ENCODE measurements at places on chromosomes 6 and 20.

DNA sequence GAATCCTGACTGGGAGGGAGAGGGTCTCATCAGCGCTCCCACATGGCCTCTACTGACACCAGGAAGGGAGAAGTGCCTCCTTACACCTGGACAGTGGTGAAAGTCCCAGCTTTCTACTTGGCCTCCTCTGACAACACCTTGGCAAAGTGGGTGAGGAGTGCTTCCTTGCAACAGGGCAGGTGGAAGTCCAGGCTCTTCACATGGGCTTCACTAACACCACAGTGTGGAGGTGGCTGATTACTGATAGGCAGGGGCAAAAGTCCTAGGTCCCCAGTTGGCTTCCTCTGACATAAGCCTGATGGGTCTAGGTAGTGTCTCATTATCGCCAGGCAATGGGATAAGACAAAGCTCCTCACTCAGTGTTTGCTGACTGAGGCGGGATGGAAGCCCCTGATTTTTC is 9.5 kb upstream of the HLA-DRA start:
- no peak for DNase-seq

DNA sequence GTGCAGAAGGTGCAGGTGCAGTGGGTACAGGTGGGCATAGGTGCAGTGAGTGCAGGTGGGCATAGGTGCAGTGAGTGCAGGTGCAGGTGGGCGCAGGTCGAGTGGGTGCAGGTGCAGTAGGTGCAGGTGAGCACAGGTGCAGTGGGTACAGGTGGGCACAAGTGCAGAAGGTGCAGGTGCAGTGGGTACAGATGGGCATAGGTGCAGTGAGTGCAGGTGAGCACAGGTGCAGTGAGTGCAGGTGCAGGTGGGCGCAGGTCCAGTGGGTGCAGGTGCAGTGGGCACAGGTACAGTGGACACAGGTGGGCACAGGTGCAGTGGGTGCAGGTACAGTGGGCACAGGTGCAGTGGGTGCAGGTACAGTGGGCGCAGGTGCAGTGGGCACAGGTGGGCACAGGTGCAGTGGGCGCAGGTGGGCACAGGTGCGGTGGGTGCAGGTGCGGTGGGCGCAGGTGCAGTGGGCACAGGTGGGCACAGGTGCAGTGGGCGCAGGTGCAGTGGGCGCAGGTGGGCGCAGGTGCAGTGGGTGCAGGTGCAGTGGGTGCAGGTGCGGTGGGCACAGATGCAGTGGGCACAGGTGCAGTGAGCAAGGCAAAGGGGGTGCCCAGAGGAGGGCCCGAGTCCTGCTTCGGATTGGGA is 15.3 kb downstream of the ZBTB46 start:
- no peak for DNase-seq

GRCh38 chr6:111201764-111202163 is 114.5 kb downstream of the SLC16A10 start:
- no peak for DNase-seq

DNA sequence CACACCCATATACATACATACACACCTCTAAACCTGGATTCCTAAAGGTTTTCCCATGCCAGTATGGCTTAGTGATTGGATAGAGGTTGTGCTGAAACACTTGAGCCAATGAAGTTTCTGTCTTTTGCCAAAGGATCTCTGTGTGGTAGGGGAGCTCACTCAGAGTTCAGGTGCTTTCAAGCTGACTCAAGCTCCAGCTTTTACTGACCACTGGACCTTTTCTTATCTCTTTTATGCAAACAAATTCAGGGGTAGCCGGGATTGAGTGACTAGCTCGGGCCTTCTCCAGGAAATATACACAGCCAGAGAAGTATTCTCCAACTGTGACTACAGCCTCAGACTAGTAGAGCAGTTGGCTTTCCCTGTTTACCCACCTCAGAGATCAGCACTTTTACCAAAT is 21.5 kb upstream of the DSE start:
- DNase-seq, result no peak

GRCh38 chr6:73985891-73986290 is 289.9 kb downstream of the CD109 start:
- no peak for DNase-seq
